ENCODE measurements at places on chromosomes 7 and 10.

GRCh38 chr10:77949167-77949566 lies 22.6 kb upstream of the DLG5 start:
- DNase-seq: peak; percentile 51

GRCh38 chr7:138885383-138886147 lies 87.6 kb upstream of the ATP6V0A4 start:
- no peak for DNase-seq

DNA sequence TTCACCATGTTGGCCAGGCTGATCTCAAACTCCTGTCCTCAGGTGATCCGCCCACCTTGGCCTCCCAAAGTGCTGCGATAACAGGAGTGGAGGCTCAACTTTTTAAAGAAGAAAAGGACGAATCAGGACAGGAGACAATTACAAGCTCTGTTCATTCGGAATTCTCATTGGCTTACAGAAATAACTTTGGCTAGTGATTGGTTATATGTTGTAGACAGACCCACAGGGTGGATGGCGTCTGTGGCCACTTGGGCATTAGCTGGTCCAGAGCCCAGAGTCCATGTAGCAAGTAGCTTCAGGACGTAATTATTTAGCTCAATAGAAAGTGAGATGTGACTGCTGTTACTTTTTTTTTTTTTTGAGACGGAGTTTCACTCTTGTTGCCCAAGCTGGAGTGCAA lies 160.5 kb upstream of the TNRC18 start:
- DNase-seq: no peak

- no peak for DNase-seq
Measured at GRCh38 chr7:32170838-32171237, 100.6 kb upstream of the PDE1C start.

DNA sequence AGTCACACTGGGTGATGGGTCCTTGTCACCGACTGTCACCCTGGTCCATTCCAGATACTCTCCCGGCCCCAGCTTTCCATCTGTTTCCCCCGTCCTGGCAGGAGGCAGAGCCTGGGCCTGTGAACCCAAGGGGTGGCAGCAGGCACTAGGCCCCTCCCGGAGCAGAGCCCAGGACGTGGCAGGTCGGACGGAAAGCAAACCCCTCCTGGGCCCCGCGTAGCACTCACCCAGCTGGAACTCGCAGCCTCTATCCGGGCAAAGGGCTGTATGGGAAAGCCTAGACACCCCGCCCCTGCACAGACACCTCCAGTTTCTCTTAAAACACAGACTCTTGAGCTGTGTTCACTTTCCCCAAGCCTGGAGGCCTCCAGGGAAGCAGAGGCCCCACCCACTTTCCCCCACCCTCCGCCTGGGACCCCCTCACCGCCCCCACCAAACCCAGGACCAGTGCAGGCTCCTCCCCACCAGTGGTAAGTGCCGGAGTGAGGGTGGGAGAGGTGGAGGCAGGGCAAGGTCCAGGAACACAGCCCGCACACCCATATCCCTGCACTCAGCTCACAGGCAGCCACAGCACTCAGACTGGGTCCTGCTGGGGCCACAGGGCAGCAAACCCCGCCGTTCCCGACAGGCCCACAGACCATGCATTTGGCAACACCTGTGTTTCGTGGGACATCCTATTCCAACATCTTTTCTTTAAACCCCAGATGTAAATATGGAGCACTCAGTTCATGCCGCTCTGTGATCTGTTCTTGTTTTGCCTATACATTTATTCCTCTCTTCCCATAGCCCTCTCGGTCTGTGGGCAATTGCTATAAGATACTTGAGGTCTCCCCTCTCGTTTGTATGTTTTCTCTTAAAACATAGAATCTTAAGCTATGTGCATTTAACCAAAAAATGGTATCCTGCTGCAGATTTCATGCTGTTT lies 98.2 kb upstream of the PDGFA start:
- no peak for DNase-seq

- DNase-seq: no peak
Measured at GRCh38 chr7:107856806-107857540, 34.0 kb upstream of the DLD start.

- no peak for DNase-seq
Measured at GRCh38 chr10:76354212-76354738, 922.9 kb downstream of the LRMDA start.

GRCh38 chr7:13312307-13312706 lies 624.9 kb downstream of the ARL4A start:
- no peak for DNase-seq

- no peak for DNase-seq
Measured at GRCh38 chr7:117772421-117772820, 100.8 kb downstream of the CTTNBP2 start.

- DNase-seq: no peak
Measured at GRCh38 chr10:22853906-22854447, 73.9 kb upstream of the ARMC3 start.

- no peak for DNase-seq
Measured at GRCh38 chr7:36044101-36044892, 108.8 kb upstream of the EEPD1 start.

DNA sequence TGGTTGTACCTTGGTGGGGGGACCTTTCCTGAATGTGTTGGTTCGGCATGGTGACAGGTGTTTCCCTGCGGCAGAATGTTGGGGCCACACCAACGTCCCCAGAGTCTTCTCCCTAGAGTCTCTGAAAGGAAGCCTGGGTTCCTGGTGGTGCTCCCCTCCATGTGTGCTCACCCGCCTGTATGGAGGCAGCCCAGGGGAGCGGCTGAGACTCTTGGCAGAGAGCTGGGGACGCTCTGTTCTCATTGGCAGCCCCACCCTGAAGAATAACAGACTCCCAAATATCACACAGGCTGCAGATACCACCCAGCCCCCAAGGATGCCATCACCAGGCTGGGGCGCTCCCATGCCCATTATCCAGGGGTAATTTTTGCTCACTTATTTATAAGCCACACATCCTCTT lies 34.8 kb downstream of the CHST12 start:
- no peak for DNase-seq

GRCh38 chr7:100373261-100373831 lies at the start of gene PILRA:
Gene PILRA, plus strand, starts transcription at chr7:100373487. Its CDS starts 170 bp downstream, at chr7:100373657.
- DNase-seq: no peak

GRCh38 chr10:22618078-22618785 lies 96.1 kb downstream of the PIP4K2A start:
- no peak for DNase-seq

DNA sequence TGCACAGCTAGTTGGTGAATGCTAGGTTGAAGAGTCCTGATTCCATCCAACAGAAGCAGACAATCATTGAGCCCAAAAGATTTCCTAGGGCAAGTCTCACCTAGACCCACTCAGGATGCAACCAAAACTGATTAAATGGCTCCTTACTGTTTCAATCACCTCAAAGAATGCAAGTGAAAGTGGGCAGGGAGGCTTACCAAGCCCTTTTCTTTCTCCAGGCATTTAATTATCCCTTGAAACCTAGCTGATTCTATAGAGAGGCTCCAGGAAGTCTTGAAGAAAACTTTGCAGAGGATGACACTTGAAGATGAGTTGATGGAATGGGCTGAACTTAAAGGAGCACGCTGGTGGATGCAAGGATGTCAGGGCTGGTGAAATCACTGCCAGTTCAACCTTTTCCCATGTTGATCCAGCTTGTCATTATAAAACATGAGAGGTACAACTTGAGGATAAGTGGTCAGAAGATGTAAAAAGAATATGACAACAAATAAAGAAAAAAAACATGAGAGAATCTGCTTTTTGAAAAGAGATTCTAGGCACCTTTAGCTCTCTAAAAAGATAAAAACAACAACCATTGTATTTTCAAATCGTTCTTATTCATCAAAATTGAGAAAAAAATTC lies 2.3 kb upstream of the ANKRD1 start:
- DNase-seq: no peak

- DNase-seq: no peak
Measured at GRCh38 chr10:86199041-86199440, 167.6 kb downstream of the GRID1 start.

DNA sequence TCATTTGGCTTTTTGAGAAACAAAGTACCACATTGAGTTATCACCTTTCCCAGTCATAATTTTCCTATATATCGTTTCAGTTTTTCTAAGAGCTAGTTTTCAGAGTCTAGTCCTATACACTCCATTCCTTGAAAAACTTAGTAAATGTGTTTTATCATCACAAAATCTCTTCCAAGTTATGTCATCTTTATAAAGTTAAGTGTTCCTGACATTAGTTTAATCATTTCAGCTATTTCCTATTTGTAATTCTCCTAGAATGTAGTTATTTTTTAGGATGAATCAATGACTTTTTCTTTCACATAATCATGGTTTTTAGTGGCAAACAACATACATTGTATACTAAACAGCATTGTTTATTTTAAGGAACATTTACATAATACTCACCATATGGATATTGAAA lies 191.7 kb upstream of the BET1 start:
- no peak for DNase-seq

- no peak for DNase-seq
Measured at GRCh38 chr10:28566458-28567015, 33.6 kb downstream of the WAC start.

DNA sequence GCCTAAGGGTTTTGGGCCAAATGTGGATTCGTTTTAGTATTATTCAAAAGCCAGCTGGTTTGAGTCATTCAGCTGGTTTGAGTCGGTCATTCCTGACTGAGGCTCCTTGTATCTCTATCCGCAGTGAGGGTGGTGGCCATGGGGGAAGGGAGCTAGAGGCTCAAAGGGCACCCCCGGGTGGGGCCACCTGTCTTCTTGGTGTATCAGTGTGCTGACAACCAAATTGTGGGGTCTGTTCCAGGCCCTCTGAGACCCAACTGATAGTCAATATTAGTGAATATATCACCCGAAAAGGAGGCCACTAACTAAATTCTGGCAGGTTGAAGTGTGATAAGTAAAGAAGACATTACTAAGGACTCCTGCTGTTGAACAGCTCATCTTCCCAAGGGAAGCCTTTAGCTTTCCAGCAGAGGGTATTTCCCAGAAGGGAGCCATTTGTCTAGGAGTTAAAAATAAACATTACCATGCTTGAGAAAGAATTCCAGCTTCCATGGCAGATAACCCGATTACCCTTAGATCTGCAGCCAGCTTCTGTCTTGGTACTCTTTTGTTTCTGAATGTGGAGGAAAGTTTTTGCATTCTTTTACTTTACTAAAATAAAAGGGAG lies 29.9 kb upstream of the DDX50 start:
- DNase-seq: no peak

DNA sequence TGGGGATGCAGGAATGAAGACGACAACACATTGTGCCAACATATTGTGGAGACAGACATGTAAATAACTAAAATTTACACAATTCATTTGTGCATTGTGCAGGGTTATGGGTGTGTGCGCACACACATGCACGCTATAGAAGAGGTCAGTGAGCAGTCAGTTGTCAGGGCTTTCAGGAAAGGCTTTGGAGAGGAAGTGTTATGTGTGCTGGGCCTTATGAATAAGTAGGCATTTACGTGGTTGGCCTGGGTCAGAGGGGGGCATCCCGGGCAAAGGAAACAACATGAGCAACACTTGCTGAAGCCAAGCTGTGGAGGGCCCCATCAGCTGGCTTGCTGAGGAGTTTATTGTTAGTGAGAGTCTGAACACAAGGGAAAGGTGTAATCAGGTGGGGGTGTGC lies 4.1 kb downstream of the PRXL2A start:
- DNase-seq: no peak

DNA sequence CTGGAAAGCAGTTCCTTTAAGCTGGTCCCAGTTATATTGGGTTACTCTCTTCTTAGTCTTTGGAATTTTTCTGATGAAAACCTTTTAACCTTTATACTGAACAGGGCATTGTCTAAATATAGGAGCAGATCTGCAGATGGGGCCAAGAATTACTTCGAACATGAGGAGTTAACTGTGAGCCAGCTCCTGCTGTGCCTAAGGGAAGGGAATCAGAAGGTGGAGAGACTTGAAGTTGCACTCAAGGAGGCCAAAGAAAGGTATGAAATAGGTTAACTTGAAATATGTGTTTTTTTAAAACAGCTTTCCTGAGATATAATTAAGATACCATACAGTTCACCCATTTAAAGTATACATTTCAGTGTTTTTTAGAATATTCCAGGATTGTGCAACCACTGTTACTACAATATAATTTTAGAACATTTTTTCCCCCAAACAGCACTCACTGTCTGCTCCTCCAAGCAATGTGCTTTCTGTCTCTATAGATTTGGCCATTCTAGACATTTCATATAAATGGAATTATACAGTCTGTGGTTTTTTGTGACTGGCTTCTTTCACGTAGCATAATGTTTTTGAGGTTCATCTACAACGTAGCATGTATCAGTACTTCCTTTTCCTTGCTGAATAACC lies 18.9 kb downstream of the OPTN start:
- no peak for DNase-seq

GRCh38 chr10:104350127-104350635 lies 3.5 kb upstream of the CFAP58 start:
- no peak for DNase-seq

GRCh38 chr10:35336921-35337823 lies 863 bp downstream of the CCNY start:
- DNase-seq: peak; percentile 45

GRCh38 chr10:70333268-70333667 lies 49.2 kb downstream of the LRRC20 start:
- no peak for DNase-seq

- no peak for DNase-seq
Measured at GRCh38 chr7:150969475-150969874, 8.6 kb downstream of the KCNH2 start.

DNA sequence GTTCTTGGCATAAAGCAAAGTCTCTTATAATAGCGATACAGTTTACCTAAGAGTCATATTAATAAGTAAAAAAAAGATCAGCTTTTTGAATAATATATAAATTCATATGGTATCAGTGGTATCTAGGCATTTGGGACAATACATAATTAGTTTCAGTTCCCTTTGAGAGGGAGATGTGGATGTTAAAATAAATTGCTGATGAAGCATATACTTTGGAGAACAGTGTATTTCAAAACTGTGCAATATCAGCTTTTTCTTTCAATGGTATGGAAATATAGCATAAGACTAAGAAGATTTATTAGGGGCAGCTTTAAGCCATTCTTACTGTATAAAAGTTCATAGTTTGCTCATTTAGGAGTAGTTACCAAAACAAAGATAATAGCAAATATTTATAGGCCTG lies 35.5 kb downstream of the MDFIC start:
- no peak for DNase-seq

- no peak for DNase-seq
Measured at GRCh38 chr7:123131556-123131955, 68.2 kb downstream of the SLC13A1 start.

GRCh38 chr10:65135508-65135907 lies 1614.3 kb downstream of the REEP3 start:
- no peak for DNase-seq

GRCh38 chr10:50398381-50398780 lies 147.1 kb upstream of the ASAH2 start:
- DNase-seq: no peak

DNA sequence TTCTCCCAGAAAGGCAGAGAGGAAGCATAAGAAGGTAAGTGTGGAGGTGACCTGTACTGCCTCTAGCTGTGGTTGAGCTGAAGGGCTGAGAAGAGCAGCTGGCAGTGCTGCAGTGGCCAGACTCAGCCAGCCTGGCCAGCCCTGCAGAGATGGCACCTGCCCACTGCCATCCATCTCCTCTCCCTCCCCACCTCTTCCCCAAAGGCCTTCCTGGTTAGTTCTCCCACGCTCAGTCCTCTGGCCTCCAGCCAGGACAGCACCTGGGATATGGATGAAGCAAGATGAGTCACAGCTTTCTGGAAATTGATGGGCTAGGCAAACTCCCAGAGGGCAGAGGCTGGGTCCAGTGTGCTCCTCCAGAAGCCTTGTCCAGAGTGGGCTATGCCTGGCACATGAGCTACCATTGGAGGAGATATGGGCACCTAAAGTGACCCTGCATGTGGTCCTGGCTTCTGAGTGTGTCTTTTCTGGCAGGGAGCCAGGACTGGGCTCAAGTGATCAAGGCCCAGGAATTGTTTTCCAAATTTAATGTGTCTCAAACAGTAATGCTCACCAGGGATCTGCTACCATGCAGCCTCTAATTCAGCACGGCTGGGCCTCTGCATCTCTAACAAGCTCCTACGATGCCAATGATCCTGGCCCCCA lies 81.0 kb upstream of the CACUL1 start:
- no peak for DNase-seq
